ENCODE measurements at places on chromosomes 13 and 19.

DNA sequence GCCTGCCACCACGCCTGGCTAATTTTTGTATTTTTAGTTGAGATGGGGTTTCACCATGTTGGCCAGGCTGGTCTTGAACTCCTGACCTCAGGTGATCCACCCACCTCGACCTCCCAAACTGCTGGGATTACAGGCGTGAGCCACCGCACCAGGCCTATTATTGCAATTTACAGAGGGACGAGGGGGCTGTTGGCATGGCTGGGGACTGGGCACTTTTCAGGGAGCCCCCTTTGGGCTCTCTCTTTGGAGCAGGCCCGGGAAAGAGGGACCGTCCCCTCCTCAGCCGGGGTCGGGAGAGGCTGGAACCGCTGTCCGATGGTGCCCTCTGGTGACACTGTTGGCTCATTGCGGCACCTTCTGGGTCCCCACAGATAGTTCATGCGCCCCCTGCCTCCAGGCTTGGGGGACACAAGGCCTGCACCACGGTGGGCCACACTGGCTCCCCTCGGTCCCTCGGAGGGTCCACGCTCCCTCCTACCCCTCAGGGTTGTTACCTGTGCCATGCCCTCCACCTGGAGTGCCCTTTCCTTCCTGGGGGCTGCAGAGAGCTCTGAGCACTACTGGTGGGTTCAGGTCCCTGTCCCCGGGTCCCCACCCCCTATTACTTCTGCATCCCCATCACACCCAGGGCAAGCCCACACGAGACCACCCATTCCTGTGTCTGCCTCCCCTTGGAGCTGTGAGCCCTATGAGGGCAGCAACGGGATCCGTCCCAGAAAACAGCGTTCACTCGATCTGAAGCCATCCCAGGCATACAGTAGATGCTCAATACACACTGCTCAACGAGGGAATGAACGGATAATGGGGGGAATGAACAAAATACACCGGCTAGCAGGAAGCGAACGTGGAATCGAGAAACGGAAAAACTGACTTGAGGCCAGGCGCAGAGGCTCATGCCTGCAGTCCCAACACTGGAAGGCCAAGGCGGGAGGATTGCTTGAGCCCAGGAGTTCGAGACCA is 12.5 kb downstream of the FEM1A start:
- ATAC-seq, result peak; percentile 9

- ATAC-seq, result peak; percentile 83
Measured at GRCh38 chr13:23578411-23579071, 8.3 kb downstream of the TNFRSF19 start.

DNA sequence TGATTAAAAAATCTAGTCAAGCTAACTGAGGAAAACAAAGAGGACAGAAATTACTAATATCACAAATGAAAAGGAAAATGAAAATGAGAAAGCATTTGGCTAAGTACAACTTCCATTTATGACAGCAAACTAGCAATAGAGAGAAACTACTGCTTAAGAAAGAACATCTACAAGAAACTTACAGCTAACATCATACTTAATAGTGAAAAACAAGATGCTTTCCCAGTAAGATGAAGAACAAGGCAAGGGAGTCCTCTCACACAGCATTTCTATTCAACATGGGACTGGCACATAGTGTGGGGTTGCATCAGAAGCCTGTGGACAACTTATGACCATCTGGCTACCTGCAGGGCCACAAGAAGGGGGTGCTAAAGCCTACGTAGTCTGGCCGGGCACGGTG is 39.3 kb downstream of the ZNF44 start:
- ATAC-seq, result no peak

GRCh38 chr13:113365971-113366588 is 2.1 kb upstream of the GRTP1 start:
- no peak for ATAC-seq

- no peak for ATAC-seq
Measured at GRCh38 chr19:56355517-56355916, 37.8 kb downstream of the ZNF582 start.

DNA sequence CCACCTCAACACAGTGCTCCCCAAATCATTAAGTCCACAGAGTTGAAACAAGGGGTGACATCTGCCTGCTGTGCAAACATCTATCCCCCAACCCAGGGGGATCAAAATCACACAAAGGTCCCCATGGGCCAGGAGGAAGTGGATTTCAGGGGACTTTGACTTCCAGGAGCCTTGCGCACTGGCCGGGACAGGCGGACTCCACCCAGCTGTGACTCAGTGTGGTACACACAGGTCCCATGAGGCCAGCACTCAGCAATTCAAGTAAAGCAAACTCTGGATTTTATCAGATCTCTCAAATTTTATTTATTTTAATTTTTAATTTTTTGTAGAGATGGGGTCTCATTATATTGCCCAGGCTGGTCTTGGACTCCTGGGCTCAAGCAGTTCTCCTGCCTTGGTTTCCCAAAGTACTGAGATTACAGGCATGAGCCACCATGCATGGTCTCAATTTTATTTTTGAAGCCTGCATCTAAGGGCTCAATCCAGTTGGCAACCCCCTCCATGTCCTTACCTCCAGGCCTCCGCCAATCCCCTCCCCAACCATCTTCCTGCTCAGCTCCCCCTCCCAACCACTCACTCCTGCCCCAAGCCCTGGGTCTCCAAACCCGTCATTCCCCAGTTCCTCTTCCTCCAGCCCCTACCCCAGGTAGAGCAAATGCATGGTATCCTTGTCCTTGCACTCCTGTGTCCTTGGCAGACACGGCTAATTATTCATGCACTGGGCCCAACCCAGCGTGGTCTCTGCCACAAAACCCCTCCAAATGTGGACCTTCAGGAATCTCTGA is 18.2 kb downstream of the ARHGAP33 start:
- ATAC-seq, result no peak

DNA sequence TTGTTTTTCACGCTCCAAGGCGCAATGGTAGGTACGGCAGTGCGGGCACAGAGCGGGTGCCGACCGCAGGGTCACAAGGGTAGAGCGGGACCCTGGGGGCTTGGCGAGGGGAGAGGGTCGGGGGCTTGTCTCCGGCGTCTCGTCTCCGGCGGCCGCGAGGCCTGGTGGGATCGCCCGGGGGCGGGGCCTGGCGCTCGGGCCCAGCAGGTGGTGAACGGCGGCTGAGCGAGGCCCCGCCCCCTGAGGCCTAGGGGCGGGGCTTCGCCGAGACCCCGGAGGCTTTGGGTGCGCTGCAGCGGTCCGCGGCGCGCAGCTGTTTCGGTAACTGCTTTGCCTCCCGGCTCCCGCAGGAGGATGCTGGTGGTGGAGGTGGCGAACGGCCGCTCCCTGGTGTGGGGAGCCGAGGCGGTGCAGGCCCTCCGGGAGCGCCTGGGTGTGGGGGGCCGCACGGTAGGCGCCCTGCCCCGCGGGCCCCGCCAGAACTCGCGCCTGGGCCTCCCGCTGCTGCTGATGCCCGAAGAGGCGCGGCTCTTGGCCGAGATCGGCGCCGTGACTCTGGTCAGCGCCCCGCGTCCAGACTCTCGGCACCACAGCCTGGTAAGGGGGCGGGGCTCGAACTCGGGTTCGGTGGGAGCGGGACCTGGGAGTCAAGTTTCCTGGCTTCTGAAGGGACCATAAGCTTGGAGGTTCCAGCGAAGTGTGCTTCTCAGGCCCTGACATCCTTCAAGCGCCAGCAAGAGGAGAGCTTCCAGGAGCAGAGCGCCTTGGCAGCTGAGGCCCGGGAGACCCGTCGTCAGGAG is at the start of gene TSEN34:
TSEN34 (plus strand) TSS at position 298 of the 800 bp plus-strand sequence; CDS start at position 355, 57 bp downstream.
- ATAC-seq, result peak; percentile 38

DNA sequence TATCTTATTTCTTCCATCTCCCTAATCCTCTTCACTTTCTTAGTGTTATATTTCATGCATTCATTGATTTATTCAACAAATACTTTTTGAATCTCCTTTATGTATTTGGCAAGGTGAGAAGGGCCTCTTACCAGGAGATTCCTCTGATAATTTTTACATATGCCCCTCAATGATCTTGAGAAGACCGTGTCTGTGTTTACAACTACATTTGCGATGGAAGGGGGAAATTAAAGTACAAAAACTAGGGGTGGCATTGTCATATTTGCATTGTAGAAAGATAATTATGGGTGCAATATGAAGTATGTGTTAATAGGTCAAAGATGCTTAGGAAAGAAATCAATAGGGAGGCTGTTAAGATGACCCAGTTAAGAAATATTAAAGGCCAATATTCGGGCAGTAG is 1108.4 kb upstream of the MIR17HG start:
- no peak for ATAC-seq

GRCh38 chr13:75968103-75968838 is 332.1 kb downstream of the LMO7 start:
- peak; percentile 38 for ATAC-seq

GRCh38 chr19:6925801-6926751 is 38.7 kb downstream of the ADGRE1 start:
- no peak for ATAC-seq

DNA sequence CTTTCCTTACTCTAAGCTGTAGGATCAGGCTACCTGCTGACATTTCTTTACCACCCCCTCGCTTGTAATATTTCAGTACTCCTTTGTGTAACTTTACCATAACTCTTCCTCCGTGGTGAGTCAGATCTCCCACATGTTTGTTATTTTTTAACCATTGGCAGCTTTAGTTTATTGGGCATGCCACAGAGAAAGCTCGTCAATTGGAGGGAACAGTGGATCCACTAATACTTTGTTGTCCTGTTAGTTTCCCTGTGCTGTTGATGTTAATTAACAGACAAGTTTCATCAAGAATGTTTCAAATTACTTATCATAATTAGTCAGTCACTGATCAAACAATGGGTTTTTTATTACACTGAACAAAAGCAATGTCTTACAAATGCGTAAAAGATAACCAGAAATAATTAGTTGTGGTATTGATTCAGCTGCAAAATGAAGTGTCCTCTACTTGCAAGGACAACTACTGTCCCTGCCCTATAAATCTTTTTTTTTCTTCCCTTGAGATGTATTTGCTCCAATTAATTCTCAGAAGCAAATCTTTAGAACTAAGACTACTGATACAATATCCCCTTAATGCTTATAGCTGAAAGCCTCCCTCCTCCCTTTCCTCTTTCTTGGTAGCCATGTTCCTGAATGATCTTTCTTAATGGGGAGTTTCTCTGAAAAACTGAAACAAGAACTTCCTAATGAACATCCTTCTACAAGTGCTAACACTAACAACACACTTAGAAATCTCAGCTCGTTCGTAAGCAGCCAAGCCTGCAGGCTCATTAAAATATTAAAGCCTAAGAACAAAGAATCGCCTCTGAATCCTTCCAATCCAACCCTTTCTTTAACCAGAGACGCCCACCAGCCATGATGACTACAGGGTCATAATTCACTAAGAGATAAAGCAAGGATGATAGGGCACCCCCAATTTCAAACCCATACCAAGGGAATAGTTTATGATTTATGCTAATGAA is 22.2 kb downstream of the EFNB2 start:
- no peak for ATAC-seq

- no peak for ATAC-seq
Measured at GRCh38 chr13:111336666-111337065, 16.2 kb downstream of the TEX29 start.

DNA sequence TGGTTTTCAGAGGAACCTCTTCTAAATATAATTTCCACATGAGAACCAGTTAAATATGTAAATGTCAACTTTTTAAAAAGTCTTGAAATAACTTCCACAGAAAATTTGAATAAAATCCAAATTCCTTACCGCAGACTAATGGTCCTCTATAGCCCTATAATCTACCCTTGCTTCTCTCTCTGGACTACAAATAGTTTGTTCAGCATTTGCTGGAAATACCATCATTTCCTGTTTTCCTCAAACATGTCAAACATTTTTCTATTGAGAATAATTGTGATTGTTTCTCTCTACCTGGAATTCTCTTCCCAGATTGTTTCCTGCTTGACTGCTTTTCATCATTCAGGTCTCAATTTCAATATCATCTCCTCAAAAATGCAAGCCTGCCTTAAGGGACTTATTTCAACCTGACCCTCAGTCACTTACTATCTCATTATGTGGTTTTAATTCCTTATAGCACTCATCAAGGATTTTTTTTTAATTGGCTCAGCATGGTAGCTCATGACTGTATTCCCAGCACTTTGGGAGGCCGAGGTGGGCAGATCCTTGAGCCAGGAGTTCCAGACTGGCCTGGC is 898.9 kb upstream of the MIR17HG start:
- no peak for ATAC-seq

DNA sequence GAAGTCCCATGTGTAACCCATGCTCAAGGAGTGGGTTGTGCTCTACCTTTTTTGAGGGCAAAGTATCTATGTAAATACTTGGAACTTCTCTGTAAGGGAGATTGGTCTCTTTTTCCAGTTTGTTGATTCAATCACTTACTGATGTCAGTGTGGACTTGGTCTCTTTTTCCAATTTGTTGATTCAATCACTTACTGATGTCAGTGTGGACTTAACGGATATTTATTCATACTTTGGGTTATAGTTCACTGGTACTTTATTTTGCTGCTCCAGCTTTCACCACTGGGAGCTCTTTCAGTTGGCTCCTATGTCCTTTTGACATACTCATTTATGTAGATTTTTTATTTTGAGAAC is 36.4 kb downstream of the COG3 start:
- ATAC-seq, result no peak

DNA sequence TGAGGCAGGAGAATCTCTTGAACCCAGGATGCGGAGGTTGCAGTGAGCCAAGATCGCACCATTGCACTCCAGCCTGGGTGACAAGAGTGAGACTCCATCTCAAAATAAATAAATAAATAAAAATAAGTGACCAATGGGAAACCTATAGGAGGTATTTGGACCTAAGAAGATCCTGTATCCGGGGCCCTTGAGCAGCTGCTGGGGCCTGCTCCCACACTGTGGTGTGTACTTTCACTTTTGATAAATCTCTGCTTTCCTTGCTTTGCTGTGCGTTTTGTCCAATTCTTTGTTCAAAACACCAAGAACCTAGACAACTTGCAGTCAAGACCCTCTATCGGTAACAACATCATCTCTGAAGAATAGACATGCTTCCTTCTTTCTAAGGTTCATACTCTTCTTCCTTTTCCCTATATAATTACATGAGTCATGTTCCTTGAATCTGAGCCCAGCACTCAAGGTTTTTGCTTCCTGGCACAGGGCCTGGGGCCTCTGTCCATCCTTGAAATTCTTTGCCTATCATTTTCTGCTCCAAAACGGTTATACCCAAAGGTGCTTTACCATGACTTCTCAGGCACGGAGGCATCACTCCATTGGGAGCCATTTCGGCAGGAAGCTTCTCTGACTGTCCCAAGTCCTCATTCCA is 14.2 kb upstream of the PNMA8C start:
- peak; percentile 28 for ATAC-seq

- peak; percentile 89 for ATAC-seq
Measured at GRCh38 chr13:90105276-90105675, 1242.2 kb upstream of the MIR17HG start.

DNA sequence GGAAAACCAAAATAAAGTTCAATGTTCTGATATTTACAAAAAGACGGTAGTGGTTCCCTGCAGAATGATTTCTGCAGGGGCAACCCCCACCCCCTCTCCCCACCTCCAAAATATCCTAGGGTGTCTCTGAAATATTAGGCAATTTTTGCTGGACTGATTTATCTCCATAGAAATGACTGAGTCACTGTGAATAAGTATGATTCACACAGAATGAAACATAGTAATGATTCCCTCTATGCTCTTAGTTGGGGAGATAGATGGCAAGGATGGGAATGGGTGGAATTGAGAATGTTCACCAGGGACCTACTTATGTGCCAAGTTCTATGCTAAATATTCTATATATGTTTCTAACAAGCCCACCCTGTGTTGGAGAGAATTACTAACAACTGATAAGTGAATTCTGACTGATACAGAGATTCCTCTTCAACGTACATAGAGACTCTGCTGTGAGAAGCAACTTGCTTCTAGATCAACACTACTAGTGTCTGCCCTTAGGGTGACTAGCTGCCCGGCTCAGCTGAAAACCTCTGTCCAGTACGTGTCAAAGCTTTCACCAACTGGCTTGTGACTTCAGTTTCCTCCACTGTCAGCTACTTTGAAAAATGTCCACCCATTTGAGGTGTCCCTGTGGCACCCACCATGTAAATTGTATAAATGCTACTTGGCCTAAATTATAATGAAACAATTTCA is 38.4 kb upstream of the RAP2A start:
- peak; percentile 31 for ATAC-seq
